ENCODE measurements at places on chromosomes 4 and X.

DNA sequence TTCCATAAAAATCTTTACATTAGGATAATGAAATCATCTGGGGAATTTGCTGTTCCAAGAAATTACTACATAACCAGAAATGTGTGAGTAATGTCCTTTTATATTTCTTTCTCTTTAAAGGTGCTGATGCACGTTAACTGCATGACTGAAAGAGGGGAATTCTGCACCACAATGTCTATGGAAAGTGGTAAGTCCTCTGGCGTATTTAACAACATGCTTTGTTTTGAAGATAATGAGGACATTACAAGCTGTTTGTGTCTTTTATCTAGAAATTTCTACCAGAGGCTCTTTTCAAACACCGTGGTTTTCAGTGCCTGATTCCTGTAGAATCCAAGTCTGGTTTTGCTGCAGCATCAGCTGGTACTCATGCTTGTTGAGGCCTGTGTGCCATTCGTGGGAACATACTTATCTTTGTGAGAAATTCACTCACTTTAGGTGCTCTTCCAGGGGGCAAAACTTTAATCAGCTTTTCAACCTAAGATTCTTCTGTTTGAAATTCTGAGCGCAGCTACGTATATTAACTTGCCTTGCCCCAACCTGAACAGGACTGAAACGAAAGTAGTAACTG is 257.2 kb downstream of the PDHA2 start:
- DNase-seq = no peak

GRCh38 chrX:87846956-87847355 is 329.4 kb downstream of the KLHL4 start:
- no peak for DNase-seq

DNA sequence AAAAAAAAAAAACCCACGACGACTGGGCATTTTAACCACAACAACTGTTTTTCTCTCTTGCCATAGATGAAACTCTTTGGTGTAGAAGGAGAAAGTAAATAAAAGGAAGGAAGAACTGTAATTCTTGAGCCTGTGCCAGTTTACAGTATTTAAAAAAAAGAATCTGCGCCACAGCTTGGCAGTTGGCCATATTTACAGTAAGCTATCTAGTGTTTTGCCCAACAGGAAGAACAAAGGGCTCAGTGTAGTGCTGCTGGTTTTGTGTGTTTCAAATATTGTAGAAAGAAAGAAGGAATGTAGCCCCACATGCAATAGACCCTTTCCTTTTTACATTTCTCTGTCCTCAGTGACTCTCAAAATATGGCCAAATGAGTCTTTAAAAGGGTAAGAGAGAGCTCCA is 66.1 kb downstream of the NR3C2 start:
- no peak for DNase-seq

DNA sequence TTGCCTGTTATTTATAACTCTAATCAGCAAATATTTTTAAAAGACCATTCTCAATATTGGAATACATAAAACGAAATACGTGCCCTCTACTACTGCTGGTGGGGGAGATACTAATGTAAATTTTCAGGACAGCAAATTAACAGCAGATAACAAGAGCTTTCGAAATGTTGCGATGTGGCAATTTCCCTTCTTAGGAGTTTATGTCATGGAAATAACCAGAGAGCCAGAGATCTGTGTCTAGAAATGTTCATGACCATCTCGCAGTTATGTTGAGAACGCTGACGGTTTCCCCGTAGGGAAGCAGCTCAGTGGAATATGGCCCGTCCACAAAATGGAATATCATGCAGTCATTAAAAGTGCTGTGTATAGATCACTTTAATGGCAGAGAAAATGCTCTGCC is 238.4 kb upstream of the PSAPL1 start:
- DNase-seq = no peak

DNA sequence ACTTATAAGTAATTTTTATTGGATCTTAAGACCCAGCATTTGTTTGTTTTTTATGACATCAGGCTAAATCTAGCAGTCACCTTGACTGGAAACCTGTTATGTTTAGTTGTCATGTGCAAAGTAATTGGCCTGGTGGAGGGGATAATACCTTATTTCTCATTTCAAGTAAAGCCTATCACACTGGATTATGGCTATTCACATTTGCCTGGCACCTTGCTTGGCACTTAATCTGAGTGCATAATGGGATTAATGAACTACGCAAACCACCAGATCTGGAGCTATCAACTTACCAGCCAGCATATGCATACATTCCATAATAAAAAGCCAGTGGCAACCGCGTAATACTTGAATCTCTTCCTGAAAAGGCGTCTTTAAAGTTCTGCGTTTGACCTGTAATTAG is 23.2 kb downstream of the SLC7A11 start:
- DNase-seq = no peak

- no peak for DNase-seq
These were observed 104.9 kb upstream of the PSAPL1 start for GRCh38 chr4:7539659-7540058.

DNA sequence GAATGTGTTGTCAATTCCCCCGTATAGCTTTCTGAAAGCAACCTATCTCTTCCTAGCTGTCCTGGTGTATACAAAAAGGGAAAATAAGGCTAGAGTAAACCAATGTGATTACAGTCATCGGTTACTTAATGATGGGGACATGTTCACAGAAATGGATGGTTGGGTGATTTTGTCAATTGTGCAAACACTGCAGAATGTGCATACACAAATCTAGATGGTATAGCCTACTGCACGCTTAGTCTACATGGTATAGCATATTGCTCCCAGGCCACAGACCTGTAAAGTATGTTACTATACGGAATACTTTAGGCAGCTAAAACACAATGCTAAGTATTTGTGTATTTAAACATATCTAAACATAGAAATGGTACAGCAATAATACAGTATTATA is 5.1 kb downstream of the DTHD1 start:
- DNase-seq = no peak

DNA sequence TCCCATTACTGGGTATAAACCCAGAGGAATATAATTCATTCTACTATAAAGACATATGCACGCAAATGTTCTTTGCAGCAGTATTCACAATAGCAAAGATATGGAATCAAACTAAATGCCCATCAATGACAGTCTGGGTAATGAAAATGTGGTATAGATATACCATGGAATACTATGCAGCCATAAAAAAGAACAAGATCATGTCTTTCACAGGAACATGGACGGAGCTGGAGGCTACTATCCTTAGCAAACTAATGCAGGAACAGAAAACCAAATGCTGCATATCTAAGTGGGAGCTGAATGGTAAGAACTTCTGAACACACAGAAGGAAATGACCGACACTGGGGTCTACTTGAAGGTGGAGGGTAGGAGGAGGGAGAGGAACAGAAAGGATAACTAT is 42.6 kb downstream of the LNX1 start:
- DNase-seq = no peak

DNA sequence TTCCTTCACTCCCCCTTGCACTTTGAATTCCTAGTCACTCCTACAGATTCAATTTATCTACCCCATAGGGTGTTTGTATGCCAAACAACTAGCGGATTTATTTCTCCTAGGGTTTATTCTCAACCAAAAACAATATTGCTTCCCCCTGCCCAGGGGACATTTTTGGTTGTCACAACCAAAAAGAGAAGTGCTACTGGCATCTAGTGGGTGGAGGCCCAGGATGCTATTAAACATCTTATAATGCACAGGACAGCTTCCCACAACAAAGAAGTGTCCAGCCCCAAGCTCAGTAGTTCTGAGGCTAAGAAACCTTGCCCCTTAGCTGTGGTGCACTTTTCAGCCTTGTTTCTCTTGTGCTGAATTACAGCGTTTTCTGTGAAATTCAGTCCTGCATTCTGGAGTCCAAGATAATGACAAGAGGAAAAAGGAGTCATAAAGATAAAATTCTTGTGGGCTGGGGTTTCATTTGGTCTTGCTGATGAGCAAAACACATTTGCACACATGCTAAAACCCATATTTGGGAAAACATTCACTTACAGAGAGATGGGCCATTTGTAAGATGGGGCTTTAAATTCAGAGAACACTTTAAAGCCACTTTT is 11.2 kb upstream of the SYTL4 start:
- DNase-seq = no peak

- no peak for DNase-seq
These were observed 17.4 kb upstream of the RAB40A start for GRCh38 chrX:103536732-103537131.

DNA sequence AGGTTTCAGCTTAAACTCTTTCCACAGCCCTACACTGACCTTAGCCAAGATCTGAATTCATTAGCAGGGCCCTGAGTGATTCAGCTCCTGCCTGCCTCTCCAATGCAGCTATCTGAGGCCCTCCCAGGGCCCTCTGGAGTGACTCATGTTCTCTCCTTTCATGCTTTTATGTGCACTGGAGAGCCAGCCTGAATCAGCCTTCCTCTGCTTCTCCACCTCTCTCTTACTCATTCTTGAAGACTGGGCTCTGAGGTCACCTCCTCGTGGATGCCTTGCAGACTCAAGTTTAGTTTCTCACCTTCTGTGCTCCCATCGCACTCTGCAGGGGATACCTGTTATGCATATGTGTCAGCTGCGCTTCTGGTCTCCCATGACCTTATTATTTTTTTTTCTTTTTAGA is 3.1 kb upstream of the OCIAD2 start:
- DNase-seq = no peak

- DNase-seq = no peak
These were observed 14.1 kb downstream of the MFAP3L start for GRCh38 chr4:170011921-170012628.

DNA sequence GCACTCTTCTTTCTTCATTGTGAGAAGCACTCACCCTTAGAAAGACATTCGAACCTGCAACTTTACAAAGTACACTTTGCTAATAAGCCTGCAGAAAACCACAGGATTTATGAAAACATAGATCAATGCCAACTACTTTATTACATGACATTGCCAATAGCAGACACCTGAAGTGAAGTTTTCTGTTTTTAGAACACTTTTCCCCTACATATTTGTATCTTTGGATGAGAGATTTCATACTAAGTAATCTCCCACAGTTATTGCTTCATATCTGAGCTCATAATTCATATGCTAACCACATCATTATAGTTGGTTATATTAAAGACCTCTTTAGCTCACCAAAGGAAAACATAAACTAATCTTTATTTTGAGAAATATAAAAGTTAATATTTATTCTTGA is 276.5 kb upstream of the CTSO start:
- no peak for DNase-seq

DNA sequence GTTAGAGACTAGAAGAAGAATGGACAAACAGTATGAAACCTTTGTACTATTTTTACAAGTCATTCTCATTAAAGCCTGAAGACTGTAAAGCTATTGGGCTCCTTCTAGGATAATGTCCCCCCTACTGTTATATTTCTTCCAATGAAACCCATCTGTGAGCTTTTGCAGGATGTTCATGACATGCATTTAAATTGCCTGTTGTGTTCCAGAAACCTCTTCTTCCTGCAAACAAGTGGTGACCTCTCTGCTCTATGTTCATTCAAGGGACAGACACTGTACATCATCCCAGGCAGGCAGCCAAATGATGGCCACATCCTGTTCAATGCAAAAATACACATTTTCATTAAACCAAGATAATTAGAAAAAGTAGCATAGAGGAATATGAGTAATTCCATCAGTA is 128.0 kb downstream of the C4orf33 start:
- no peak for DNase-seq

GRCh38 chrX:17053502-17053901 is 107.0 kb downstream of the REPS2 start:
- DNase-seq = no peak

GRCh38 chrX:143378851-143379250 is 138.4 kb downstream of the SPANXN3 start:
- DNase-seq = no peak

DNA sequence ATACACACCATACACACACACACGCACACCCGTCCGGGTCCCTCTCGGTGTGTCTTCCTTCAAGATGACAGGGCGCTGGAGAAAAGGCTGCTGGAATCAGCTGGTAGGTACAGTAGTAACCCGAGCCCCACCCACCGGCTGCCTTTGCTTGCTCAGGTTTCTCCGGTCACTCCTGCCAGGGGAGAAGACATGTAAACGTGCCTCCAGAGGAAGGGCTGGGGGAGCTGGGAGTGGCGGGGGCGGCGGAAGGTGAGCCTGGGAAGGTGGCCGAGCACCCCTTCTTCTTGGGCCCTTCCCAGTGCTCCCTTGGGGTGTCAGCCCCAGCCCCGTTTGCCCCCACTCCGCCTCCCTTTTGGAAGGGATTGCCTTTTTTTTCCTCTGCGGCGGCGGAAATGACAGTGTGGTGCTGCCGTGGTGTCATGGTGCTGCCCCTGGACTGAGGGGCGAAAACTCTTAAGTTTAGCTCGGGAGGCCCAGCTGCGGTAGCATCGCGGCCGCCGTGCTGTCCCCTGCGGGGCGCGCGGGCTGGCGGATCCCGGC is at the start of gene MID2:
Gene MID2, plus strand, starts transcription at position 169 of the 540 bp plus-strand sequence. CDS start 561 bp downstream, outside the sequence.
- no peak for DNase-seq

- DNase-seq = no peak
These were observed 347.1 kb downstream of the IDS start for GRCh38 chrX:149157976-149158375.

DNA sequence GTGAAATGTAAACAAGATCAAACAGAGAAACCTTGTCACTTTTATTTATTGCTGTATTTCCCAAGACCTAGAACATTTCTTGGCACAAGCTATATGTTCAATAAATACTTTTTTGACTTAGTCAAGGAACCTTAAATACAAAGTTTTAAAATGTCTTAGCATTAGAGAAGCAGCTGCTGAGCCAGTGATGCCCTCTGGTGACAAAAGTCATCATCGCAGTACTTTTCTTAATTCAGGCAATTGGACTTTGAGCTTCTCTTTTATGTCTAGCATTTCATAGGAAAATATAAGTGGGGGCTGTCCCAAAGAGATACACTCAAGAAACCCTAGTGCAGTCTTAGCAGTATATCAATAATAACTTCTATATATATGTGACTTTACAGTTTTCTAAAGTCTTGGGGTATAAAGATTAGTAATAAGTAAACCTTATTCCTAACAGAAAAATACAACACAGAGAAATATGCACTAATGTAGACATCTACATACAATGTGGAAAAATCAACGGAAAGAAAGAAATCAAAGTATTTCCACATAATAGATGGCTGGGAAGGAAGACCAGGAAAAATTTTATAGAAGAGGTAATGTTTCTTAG is 118.4 kb downstream of the DTHD1 start:
- no peak for DNase-seq

GRCh38 chr4:143626134-143626911 is 74.2 kb downstream of the FREM3 start:
- no peak for DNase-seq

- DNase-seq = no peak
These were observed 427.8 kb downstream of the IL15 start for GRCh38 chr4:142064181-142064580.

Data from esophagus squamous epithelium (tissue), 5 donors.